ENCODE measurements at places on chromosomes 16 and 17.
A peak's percentile ranks its signal among the peaks of the same experiment; 100 is the strongest.

GRCh38 chr16:79177018-79177417 is 423.5 kb downstream of the MAF start:
- DNase-seq = no peak

GRCh38 chr17:39196241-39196807 is 1.1 kb downstream of the CACNB1 start:
- DNase-seq = no peak

- no peak for DNase-seq
Measured at GRCh38 chr17:27486741-27487140, 30.5 kb downstream of the KSR1 start.

- no peak for DNase-seq
Measured at GRCh38 chr16:2720064-2720457, at the start of gene PRSS27. PRSS27 (minus strand) TSS chr16:2720224; CDS start chr16:2720160, 64 bp downstream.

GRCh38 chr17:79592641-79593040 is 18.2 kb downstream of the RBFOX3 start:
- no peak for DNase-seq

DNA sequence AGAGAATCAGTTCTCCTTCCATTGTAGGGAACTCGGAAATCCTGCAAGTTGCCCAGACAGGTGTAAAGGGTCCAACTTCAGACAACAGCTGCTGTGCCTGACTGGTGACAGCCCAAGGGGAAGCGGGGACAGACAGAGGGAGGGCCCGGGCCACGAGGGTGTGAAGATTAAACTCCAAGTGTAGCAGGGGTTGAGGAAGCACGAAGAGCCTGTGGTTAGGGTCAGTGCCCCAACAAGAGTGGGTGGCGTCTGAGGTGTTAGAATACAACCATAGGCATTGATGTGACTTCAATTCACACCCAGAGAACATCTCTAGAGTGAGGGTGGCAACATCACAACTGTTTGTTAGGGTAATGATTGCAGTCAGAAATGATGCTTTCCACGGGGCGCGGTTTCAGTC is 39.1 kb downstream of the ASPA start:
- no peak for DNase-seq

DNA sequence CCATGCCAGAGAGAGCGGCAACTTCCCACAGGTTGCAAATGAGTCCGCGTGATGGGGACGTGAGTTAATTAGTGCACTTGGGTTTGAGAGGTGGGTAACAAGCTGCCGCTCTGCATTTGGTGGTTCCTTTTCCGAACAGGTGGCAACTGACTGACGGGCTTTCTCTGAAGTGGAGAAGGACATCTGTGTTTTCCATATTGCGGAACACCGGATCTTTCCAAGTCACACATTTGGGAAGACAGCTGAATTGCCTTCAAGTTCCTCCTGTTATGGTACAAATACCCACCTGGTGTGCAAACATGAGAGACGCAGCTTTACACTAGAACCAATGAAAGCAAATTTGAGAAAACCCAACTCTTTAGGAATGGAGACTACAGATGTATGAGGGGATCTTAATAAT is 451.3 kb upstream of the ZFHX3 start:
- DNase-seq = no peak

GRCh38 chr17:55605705-55606487 is 94.6 kb upstream of the SMIM36 start:
- no peak for DNase-seq

GRCh38 chr16:2284797-2285576 is 17.1 kb upstream of the RNPS1 start:
- DNase-seq = no peak

DNA sequence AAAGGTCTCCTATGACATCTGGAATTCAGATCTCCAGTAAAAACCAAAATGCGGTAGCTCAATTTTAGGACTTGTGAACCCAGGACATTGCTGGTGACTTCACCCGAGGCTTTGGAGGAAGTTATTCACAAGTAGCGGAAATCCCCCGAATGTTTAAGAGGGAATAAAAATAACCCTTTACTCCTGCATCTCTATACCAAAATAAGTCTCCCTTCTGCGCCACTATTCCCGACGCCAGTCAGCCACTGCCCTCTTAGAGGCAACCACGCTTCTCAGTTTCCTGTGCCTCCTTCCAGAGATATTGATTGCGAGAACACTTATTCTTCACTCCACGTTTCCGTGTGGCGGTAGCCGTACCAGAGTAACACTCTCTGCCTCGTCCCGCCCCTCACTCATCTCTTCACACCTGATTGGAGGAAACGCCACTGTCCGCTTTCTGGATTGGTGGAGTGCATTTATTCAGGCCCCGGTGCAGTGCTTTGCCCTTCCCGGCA is 27.4 kb downstream of the EMP2 start:
- no peak for DNase-seq

GRCh38 chr17:69723741-69724140 is 309.2 kb downstream of the MAP2K6 start:
- peak; percentile 32 for DNase-seq

- no peak for DNase-seq
Measured at GRCh38 chr17:41740506-41740905, 6.1 kb upstream of the HAP1 start.

- peak; percentile 55 for DNase-seq
Measured at GRCh38 chr16:85759631-85760419, 8.9 kb upstream of the C16orf74 start.

DNA sequence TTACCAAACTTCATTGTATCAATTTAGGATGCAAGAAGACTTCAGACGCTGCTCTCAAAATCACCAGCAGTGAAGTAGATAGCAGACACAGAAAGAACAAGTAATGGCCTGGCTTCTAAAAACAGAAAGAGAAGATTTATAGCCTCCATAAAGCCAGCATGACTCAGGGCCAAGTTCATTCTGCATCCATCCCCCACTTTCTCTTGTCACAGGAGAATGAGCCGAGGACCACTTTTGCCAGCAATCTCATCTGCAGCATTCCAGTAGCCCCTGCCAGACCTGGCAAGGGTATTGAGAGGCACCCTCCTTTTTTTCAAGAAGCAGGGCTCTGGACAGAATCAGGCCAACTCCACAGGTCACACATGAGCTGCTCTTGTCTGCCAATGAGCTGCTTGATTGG is 355.4 kb upstream of the SOX9 start:
- DNase-seq = peak; percentile 53

- no peak for DNase-seq
Measured at GRCh38 chr16:23826528-23827045, 9.2 kb upstream of the PRKCB start.

DNA sequence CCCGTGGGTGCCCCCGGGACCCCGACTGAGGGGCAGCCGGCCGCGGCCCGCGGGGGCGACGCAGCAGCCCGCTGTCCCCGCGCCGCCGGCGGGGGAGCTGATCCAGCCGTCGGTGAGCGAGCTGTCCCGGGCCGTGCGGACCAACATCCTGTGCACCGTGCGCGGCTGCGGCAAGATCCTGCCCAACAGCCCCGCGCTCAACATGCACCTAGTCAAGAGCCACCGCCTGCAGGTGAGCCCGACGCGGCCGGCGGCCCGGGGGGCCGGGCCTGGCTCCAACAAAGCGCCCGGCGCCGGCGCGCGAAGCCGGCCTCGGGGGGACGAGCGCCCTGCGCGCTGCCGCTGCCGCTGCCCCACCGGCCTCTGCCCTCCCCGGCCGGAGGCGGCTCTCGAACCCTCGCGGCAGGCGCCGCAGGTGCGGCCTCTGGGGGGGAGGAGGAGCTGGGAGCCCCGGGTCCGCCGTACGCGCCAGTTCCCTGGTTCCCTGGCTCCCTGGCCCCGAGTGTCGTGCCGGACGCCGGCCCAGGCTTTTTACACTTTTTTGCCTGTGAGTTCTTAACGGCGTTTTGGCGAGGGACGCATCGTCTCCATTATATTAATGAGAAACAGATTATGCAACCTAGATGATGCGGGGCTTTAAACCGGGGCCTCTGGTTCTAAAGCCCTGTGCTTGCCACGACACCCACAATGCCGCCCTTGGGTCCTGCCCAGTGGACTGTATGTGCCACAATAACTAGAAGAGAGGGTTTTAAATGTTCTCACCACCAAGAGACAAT is 521 bp downstream of the ATMIN start:
- peak; percentile 33 for DNase-seq

DNA sequence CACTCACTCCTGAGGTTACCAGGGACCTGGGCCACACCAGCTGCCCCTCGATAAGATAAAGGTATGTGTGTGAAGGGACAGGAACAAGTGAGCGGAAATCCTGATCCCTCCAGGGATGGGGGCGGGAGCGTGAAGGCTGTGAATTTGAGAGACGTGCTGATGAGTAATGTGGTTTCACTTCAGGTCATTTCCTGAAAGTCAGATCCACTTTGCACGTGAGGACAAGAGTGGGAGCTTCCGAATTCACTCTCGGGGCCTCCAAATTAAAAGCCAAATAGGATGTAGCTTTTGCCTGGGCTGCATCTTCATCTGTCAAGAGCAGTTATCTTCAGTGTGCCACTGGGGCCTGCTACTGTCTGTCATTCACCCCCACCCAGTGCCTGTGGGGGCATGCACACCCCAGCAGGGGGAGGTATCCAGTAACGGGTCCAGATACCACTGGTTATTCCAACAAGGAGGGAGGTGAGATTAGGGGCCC is 87.4 kb upstream of the LHX1 start:
- DNase-seq = no peak

GRCh38 chr17:1164935-1165556 is 14.7 kb downstream of the ABR start:
- DNase-seq = no peak

GRCh38 chr17:37844158-37844976 is 79.8 kb upstream of the TBC1D3K start:
- DNase-seq = peak; percentile 12

- no peak for DNase-seq
Measured at GRCh38 chr17:2292100-2292499, 11.5 kb downstream of the SMG6 start.

GRCh38 chr17:78034429-78035091 is 76.1 kb downstream of the TNRC6C start:
- DNase-seq = no peak

- DNase-seq = peak; percentile 73
Measured at GRCh38 chr16:19844945-19845641, 39.6 kb downstream of the GPRC5B start.

GRCh38 chr16:87376660-87377059 is 6.9 kb downstream of the FBXO31 start:
- no peak for DNase-seq

GRCh38 chr17:28381141-28381825 is 9.8 kb downstream of the SARM1 start:
- DNase-seq = peak; percentile 85

DNA sequence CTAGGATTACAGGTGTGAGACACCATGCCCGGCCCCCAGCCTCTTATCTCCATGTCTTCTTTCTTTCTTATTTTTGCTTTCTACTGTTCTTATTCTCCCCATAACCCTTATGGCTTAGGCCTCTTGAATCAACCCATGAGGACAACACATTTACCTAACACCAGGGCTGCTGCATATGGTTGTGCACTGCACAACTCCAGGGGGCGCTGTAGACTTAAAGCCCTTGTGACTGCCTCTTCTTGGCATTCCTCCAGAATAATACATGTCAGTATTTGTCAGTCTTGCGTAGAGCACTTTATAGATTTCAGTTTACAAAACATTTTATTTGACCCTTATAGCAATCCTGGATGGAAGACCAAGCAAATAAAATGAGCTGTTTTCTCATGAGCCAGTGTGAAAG is 225.0 kb upstream of the SALL1 start:
- peak; percentile 20 for DNase-seq

GRCh38 chr16:79045191-79045590 is 555.3 kb downstream of the MAF start:
- DNase-seq = no peak

GRCh38 chr16:83878838-83879237 is 20.1 kb upstream of the MLYCD start:
- DNase-seq = peak; percentile 41

DNA sequence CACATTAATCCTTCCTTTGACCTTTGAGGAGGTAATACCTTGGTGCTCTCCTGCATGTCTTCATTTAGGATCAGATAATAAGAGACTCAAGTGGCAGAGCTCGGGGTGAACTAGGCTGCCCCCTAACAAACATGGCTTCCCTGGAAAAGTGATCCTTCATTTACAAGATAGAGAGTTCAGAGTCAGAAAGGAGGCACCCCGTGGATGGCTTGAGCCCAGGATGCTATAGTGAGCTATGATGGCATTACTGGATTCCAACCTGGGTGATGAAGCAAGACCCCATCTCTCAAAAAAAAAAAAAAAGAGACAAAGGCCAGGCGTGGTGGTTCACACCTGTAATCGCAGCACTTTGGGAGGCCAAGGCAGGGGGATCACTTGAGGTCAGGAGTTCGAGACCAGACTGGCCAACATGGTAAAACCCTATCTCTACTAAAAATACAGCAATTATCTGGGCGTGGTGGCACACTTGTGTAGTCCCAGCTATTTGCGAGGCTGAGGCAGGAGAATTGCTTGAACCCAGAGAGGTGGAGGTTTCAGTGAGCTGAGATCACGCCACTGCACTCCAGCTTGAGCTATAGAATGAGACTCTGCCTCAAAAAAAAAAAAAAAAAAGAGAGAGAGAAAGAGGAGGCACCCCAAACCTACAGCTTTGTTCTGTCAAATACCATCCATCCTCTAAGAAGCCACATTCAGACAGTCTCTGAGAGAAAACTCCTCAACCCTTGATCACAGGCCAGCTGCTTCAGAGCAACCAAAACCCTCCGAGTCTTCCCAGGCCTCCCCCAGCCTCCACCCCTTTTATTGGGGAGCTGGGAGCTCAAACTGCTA is 7.4 kb downstream of the FAM117A start:
- DNase-seq = no peak

- DNase-seq = no peak
Measured at GRCh38 chr17:41956522-41956921, 10.1 kb upstream of the CNP start.

DNA sequence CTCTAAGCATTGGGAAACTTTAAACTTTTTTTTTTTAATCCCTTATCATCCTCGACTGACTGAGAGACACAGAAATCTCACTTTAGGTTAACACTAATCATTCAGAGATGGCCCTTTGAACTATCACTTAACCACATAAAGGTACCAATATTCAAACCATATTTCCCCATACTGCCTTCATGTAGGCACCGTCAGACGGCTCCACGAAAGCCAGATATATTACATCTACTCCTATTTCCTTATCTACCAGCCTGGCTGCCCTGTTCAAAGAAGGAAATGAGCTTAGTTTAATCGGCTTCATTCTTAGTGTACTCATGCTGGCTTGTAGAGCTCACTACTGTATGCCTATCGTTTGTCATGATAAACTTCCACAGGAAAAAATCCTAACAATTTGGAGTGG is 270.9 kb downstream of the CEP112 start:
- DNase-seq = peak; percentile 5
